Neural crest cell (in vitro differentiated cells): ENCODE measurements at places on chromosomes 7 and 10. TPM values are rescaled to one million over a fixed set of nuclear protein-coding genes. Genes with fewer than 3 reads are reported as not detected.

Gene ANTXRL
- total RNA-seq, result not detected in 2 replicates

Gene DOCK4
- 14.1 and 15.3 TPM in 2 replicates for total RNA-seq

Gene CD36
- total RNA-seq, result 0.23 and 0.40 TPM in 2 replicates

Gene UCN3
- not detected in 2 replicates for total RNA-seq

DNA sequence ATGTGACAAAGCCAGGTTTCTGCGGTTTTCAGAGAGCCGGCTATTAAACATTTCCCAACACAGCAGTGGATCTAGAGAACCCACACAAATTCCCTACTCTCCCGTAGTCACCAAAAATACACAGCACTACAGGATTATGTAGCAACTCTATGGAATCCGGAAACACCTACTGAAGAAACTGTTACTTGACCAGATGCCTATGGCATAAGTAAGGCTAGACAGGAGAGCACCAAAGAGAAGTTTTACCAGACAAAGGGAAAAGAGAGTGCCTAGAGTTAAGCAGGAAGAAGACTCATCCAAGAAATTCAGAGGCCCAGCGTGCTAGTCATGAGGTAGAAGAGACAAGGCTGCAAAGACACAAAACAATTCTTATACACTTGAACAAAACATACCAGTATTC is 321.1 kb downstream of the PARD3 start:
- no peak overlapping the region for H3K27ac ChIP-seq
- DNase-seq, result no peak
- H3K4me1 ChIP-seq, result peaks cover 28% of the 10 kb centered on the region
- no peaks in the 10 kb centered on the region for H3K36me3 ChIP-seq
- H3K27me3 ChIP-seq, result no peaks in the 10 kb centered on the region

GRCh38 chr10:89241486-89242344 is 9.9 kb downstream of the LIPA start:
- no peaks in the 10 kb centered on the region for H3K27me3 ChIP-seq
- H3K4me3 ChIP-seq, result no peak overlapping the region
- H3K36me3 ChIP-seq, result peaks cover 5% of the 10 kb centered on the region
- peaks cover 20% of the 10 kb centered on the region for H3K4me1 ChIP-seq
- DNase-seq, result no peak
- H3K27ac ChIP-seq, result no peak overlapping the region

DNA sequence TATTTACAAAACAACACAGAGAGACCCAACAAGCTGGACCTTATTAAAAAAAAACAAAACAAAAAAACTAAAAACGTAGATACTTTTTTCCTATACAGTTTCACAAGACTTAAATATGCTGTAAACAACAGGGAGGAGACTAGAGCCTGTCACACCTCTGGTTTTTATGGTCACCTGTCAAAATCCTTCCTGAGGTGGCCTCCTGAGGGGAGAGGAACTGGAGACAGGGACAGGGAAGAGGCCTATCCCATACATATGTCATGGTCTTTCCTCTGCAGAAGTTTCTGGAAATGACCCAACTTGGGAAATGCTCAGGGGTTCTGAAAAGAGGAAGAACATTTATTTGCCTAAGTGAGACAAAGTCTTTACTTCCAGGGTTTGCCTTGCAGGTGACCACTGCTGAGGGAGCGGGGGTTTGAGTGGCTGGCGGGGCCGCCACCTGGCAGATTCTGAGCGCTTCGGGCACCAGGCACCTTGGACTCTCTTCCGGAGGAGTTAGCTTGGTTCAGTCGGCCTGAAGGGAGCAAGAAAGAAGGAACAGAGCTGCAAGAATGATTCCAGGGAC is 18.3 kb downstream of the CPA1 start:
- no peak overlapping the region for H3K4me3 ChIP-seq
- no peak overlapping the region for H3K27ac ChIP-seq
- no peaks in the 10 kb centered on the region for H3K27me3 ChIP-seq

GRCh38 chr10:5530846-5531557 is 6.2 kb downstream of the CALML3 start:
- H3K27ac ChIP-seq, result no peak overlapping the region
- no peaks in the 10 kb centered on the region for H3K27me3 ChIP-seq
- H3K36me3 ChIP-seq, result no peaks in the 10 kb centered on the region
- H3K4me1 ChIP-seq, result peaks cover 6% of the 10 kb centered on the region
- no peak for DNase-seq

GRCh38 chr10:85787393-85787792 is 579.2 kb downstream of the GRID1 start:
- H3K4me1 ChIP-seq, result peaks cover 8% of the 10 kb centered on the region
- H3K36me3 ChIP-seq, result no peaks in the 10 kb centered on the region
- no peak for DNase-seq
- H3K4me3 ChIP-seq, result no peak overlapping the region

GRCh38 chr10:26372513-26373354 is 65.4 kb upstream of the APBB1IP start:
- H3K27ac ChIP-seq, result no peak overlapping the region
- H3K4me3 ChIP-seq, result no peak overlapping the region
- no peak for DNase-seq
- H3K36me3 ChIP-seq, result no peaks in the 10 kb centered on the region

- no peak for DNase-seq
- H3K27ac ChIP-seq, result no peak overlapping the region
- no peak overlapping the region for H3K4me3 ChIP-seq
- no peaks in the 10 kb centered on the region for H3K36me3 ChIP-seq
Measured at GRCh38 chr10:88089498-88089897, 226.1 kb downstream of the PTEN start.

DNA sequence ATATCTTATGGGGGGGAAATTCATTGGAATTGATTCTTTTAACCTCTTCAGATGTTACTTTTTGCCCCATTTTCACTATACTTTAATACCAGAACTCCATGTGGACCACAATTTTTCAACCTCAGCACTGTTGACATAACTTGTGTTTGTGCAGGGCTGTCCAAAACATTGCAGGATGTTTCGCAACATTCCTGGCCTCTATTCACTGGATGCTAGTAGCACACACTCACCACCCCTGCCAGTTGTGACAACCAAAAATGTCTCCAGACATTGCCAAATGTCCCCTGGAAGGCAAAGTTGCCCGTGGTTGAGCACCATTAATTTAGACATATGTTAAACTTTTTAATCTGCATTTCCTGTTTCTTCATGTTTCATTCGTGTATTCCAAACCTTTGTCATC is 234.7 kb downstream of the GFRA1 start:
- no peak overlapping the region for H3K27ac ChIP-seq
- no peak overlapping the region for H3K4me3 ChIP-seq
- H3K36me3 ChIP-seq, result peaks cover 3% of the 10 kb centered on the region
- no peaks in the 10 kb centered on the region for H3K27me3 ChIP-seq
- H3K4me1 ChIP-seq, result no peaks in the 10 kb centered on the region

DNA sequence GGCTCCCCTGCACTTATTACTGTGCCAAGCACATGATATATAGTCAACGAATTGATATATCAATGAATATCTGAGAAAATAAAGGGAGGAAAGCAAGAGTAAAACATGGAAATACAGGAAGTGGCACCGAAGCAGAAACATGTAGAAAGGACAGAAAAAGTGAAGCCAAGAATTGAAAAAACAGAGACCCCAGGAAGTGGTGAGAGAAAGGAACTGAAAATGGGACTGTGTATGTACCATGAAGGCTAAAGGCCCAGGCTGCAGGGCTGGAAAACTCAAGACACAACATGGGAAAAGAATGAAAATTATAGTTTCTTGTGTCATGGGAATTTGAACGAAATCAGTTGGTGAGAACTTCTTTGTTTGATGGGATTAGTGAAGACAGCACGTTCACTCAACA is 60.6 kb downstream of the MAP3K8 start:
- peaks cover 2% of the 10 kb centered on the region for H3K4me1 ChIP-seq
- DNase-seq, result no peak
- no peak overlapping the region for H3K4me3 ChIP-seq

- no peak overlapping the region for H3K27ac ChIP-seq
- no peak overlapping the region for H3K4me3 ChIP-seq
- H3K4me1 ChIP-seq, result no peaks in the 10 kb centered on the region
- DNase-seq, result no peak
- no peaks in the 10 kb centered on the region for H3K27me3 ChIP-seq
Measured at GRCh38 chr7:32536585-32536984, 41.3 kb downstream of the AVL9 start.

- peaks cover 2% of the 10 kb centered on the region for H3K27me3 ChIP-seq
- DNase-seq, result no peak
- H3K4me1 ChIP-seq, result peaks cover 3% of the 10 kb centered on the region
- no peaks in the 10 kb centered on the region for H3K36me3 ChIP-seq
- no peak overlapping the region for H3K4me3 ChIP-seq
Measured at GRCh38 chr7:25900877-25901276, 251.1 kb upstream of the NFE2L3 start.

DNA sequence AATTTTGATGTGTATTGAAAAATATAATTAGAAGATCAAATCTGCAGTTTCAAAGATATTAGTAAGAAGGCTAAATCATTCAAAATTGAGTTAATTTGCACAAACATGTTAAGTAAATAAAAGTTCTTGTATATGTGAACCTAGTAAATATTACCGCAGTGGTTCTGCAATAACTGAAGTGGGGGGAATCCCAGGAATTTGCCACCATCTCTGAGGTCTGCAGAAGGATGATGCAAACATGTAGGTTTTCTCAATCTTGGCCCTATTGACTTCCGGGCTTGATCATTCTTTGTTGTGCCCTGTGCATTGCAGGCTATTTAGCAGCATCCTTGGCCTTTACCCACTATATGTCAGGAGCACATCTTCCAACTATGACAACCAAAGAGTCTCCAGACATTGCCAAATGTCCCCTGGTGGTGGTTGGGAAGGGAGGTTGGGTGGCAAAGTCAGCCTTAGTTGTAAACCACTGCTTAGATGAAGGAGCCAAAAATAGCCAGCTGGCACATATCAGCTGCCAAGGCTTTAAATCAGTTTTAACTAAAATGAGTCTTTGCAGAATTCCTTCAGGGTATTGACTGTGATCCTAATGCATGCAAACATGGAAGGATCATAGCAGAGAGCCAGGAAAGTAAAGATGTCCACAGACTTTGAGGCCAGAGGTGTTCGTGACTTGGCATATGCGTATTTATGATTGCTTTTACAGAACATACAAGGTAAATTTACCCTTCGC is 146.3 kb downstream of the TRIL start:
- H3K27ac ChIP-seq, result no peak overlapping the region
- H3K4me3 ChIP-seq, result no peak overlapping the region
- H3K27me3 ChIP-seq, result no peaks in the 10 kb centered on the region
- H3K4me1 ChIP-seq, result no peaks in the 10 kb centered on the region
- no peak for DNase-seq

GRCh38 chr7:89103564-89103963 is 308.0 kb upstream of the TEX47 start:
- no peaks in the 10 kb centered on the region for H3K27me3 ChIP-seq
- no peak for DNase-seq
- H3K4me1 ChIP-seq, result no peaks in the 10 kb centered on the region
- H3K36me3 ChIP-seq, result no peaks in the 10 kb centered on the region
- H3K4me3 ChIP-seq, result no peak overlapping the region
- H3K27ac ChIP-seq, result no peak overlapping the region

DNA sequence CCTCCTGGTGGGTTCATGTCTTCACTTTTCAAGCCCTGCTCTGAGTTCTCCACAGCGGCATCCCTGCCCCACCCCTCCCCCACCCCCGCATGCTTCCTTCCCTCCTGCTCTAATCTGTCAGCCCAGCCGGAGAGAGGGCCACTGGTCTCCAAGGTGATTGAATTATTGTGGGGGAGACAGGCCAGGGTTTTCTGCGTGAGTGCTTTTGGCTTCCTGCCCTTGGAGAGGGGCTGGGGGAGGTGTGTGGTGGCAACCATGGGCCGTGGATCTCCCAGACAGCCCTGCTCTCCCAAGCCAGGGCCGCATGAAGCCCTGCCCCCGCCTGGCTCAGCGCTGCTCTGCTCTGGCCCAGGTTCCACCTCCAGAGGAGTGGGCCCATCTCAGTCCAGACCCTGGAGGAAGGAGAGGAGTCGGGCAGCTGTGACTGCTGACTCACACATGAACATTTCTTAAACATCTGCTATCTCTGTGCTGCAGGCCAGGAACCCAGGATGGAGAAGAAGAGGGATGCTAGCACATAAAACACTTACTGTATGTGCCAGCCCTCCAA is 109.9 kb downstream of the ZMIZ1 start:
- peaks cover 83% of the 10 kb centered on the region for H3K4me1 ChIP-seq
- no peaks in the 10 kb centered on the region for H3K27me3 ChIP-seq
- no peaks in the 10 kb centered on the region for H3K36me3 ChIP-seq
- no peak for DNase-seq
